ENCODE measurements at places on chromosomes 4 and X.

- DNase-seq: no peak
These were observed 88.9 kb downstream of the GPR143 start for GRCh38 chrX:9676738-9677097.

DNA sequence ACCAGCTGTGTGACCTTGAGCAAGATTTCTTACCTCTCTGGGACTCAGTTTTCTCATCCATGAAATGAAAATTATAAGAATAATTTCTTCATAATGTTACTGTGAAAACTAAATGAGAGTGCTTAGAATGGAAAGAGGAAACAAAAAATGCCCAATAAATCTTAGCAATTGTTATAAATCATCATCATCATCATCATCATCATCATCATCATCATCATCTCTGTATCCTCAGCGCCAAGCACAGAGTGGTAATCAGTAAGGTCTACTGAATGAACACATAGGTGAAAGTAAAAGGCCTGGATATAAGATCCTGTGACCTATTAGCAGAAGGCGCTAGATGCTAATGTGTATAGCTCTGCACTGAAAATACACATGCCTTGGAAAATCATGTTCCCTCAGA lies 6.8 kb upstream of the STARD8 start:
- no peak for DNase-seq

DNA sequence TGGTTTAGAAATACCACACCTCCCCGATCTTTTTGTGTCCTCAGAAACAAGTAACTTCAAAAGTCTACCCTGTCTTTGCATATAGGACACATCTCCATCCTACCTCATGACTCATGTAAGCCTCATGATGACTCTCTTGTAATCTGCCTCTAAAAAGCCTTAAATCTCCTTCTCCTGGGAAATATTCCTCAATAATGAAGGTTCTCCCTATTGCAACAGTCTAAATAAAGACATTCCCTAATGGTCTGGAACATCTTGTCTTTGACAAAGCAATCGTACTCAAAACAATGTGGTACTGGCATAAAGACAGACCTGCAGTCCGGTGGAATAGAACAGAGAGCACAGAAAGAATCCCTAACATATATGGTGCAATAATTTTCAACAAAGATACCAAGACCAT lies 257.7 kb downstream of the OPHN1 start:
- no peak for DNase-seq

DNA sequence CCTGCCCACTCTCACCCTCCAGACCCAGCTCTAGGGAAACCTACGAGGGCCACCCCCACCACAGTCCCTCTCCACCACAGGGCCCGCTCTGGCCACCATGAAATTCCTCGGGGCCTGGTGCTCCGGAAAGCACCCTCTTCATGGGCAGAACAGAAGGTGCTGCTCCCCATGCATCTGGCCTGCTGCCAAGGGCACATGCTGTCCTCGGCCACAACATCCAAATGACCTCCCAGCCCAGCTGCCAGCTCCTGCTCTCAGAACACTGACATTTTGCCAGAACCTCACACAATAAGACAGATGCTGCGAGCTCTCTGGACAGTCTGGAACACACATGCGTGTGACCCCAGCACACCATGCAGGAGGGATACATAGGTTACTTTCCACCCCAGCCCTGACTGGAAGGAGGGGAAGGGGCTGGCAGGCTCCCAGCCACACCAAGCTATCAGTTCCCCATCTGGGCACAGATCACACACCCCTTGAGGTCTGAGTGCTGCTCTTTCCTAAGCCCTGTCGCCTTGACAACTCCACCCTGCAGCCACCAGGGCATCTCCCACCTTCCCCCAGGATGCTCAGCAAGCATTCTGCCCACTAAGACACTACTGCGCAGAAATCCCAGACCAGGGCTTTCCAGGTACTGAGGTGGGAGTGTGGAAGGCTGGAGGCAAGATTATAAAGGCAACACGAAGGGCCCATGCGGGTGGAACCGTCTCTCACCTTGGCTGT lies 5.8 kb downstream of the CCNQ start:
- no peak for DNase-seq

DNA sequence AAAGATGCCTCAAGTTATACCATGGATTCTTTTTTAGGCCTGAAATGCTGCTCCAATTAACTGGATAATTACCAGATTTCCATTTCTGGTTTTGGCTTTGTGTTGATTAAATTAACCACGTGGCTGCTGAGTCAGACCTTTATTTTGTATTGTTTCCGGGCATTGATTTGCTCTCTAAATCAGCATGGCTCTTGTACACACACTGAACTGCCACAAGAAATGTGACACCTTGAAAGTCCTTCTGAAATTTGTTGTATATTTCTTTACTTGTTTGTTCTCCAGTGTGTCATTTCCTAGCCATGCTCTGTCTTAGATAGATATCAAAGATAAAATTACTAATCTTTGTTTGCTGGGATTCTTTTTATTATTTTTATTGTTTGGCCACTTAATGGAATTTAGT lies 11.7 kb downstream of the MTTP start:
- DNase-seq: no peak

- DNase-seq: no peak
These were observed 32.3 kb upstream of the IRF2 start for GRCh38 chr4:184506527-184507121.

DNA sequence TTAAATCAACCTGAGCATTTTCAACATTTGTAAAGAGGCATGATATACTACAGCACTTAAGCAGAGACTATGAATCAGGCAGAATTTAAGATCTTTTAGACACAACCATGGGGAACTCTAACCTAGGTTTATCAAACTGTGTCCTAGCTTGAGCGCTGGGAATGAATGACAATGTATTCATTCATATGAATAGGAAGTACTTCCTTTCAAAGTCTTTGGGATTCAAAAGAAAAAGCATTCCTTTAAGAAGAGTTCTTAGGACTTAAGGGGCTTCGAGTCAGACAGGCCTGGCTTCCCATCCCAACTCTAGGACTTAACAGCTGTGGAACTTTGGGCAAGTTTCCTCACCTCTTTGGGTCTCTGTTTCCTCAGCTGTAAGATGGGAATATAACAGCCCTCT lies 104.6 kb downstream of the ANAPC4 start:
- no peak for DNase-seq

- DNase-seq: no peak
These were observed 50.7 kb downstream of the UBE2NL start for GRCh38 chrX:143934542-143934941.

DNA sequence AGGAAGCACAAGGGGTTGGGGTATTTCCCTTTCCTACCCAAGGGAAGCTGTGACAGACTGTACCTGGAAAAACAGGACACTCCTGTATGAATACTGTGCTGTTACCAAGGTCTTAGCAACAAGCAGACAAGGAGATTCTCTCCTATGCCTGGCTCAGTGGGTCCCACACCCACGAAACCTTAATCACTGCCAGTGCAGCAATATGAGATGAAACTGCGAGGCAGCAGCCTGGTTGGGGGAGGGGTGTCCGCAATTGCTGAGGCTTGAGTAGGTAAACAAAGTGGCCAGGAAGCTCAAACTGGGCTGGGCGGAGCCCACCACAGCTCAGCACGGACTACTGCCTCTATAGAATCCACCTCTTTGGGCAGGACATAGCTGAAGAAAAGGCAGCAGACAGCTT lies 197.7 kb downstream of the INPP4B start:
- no peak for DNase-seq

- no peak for DNase-seq
These were observed 44.0 kb downstream of the ARHGEF6 start for GRCh38 chrX:136736690-136737089.

DNA sequence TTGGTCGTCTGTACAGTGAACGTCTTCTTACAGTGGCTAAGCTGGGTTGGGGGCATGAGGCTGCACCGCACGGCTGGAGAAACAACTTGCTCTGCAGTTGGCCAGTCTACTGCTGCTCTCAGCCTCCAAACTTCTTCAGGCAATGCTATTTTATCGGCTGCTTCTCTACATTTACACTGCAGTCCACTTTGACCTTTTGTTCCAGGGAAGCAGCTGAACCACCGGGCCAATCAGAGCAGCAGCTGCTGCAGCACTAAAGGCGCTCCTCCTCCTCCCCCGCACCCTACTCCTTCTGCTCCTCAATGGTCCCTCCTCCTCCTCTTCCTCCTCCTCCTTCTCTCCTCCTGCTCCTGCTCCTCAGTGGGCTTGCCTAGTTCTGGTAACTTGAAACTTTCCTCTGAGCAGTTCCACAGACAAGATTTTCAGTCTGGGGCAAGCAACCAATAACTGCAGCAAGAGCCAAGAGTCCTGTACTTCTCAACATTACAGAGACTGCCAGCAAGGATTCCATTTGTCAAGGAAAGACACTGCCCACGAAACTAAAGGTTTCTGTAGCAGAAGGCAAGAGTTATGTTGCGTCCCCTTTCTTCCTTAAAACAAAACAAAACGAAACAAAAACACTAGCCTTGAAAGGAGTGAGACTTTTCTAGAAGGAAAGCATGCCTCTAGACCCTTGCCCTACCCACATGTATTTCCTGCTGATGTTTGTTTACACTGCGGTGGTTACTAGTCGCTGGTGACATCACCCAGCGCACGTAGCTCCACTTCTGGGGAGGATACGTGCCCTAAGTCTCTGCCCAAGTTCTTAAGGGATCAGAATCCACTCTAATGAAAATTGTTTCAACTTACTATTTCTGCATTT lies 125.7 kb upstream of the NAP1L5 start:
- peak; percentile 89 for DNase-seq

GRCh38 chrX:105975382-105975781 lies 63.1 kb downstream of the SERPINA7 start:
- DNase-seq: peak; percentile 0

- no peak for DNase-seq
These were observed 160.2 kb upstream of the KLF3 start for GRCh38 chr4:38503689-38504395.

GRCh38 chr4:7034262-7035081 lies 8.7 kb upstream of the TADA2B start:
- DNase-seq: peak; percentile 53

DNA sequence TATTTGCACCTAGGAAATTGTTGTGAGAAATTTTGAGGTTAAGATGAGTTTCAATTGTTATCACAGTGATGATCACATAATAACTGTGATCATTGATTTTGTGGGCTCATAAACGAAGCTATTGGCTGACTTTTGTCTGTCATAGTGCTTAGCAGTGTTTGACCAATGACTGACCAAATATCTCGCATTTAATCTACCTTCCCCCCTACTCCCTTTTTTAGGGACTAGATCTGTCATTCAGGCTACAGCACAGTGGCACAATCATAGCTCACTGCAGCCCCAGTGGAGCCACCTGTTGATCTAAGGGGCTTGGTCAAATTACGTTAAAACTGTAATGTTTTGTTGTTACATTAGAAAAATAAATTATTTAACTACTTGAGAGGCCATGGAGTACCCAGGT lies 1.5 kb downstream of the FUNDC2 start:
- DNase-seq: no peak

DNA sequence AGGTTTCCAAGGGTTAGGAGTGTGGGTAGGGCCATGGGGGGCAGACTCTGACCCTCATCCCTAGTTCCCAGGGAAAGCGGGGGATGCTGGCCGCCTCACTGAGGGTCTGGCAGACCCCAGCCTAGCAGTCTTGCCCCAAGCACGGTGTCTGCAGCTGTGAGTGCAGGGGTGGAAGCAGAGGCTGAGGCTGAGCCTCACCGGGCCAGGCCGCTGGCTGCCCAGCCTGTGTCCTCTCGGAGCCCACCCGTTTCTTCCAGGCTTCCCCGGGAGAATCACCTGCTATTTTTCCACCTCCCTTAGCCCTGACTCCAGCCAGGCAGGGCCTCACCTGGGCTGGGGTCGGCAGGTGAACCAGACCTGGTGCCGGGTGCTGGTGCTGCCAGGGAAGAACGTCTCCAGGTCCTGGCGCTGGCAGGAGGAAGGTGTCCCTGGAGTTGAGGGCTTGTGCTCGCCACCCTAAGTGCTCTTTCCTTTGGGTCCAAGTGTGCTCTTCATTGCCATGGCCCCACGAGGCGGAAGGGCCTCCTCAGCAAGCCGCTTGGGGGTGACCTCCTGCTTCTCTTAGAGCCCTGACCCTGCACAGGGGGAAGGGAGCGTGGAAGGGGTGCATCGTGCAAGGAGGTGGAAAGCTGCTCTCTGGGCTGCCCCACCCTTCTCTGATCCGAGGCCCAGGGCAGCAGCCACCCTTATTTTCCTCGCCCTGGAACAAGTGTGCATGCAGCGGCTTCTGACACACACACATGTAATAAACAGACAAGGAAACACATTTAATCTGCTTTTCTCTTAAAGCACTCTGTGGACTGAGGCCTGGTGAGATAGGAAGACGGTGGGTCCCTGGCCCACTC lies 112.7 kb downstream of the FAM53A start:
- DNase-seq: no peak

GRCh38 chr4:132124624-132124974 lies 1024.5 kb upstream of the PCDH10 start:
- DNase-seq: no peak

GRCh38 chr4:145861336-145862318 lies 77.0 kb downstream of the ZNF827 start:
- DNase-seq: no peak

DNA sequence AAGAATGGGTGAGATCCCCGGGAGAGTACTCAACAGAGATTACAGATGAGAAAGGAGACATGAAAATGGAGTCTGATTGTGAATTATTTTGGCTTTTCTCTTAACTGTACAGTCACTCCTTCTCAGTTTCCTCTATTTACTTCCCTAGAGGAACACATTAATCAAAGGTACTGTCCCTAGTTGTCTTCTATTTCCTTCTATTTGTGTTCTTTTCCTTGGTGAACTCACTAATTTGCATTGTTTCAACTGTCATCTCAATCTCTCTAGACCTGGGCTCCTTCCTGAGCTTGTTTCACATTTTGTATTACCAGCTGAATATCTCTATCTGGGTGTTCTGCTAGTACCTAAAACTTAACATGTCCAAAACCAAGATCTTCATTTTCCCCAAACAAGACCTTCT lies 59.8 kb downstream of the ABCB7 start:
- DNase-seq: no peak

DNA sequence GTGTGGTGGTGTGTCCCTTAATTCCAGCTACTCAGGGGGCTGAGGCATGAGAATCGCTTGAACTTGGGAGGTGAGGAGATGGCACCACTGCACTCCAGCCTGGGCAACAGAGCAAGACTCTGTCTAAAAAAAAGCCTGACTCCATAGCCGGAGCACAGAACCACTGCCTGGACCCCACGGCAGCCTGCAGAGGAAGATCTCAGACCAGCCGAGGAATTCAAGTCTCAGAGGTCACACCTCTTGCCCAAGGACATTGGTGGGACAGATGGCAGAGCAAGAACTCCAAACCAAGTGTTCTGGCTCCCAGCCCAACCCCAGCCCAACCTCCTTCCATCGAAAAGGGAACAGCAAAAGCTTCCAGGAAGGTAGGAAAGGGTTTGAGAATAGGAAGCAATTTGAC lies 70.8 kb downstream of the SMIM20 start:
- DNase-seq: no peak

DNA sequence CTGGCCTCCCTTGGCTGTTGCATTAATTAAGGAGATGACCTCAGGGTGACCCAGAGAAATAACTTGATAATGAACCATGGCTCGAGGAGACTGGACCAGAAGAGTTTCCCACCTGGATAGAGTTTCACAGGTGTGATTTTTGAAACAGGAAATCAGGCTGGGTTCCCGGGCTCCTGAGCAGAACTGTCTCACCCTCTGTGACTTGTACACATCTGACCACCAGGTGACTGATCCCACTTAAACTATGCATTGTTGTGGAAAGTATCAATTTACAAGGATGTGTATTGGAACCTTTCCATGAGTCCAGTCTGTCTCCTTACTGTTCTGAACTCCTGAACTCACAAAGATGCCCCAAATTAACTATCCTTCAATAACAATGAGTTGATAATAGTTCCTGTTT lies 220.3 kb downstream of the PTTG2 start:
- no peak for DNase-seq

GRCh38 chr4:140641789-140642439 lies 73.2 kb upstream of the UCP1 start:
- no peak for DNase-seq
